ENCODE measurements at places on chromosomes 11 and 22.

DNA sequence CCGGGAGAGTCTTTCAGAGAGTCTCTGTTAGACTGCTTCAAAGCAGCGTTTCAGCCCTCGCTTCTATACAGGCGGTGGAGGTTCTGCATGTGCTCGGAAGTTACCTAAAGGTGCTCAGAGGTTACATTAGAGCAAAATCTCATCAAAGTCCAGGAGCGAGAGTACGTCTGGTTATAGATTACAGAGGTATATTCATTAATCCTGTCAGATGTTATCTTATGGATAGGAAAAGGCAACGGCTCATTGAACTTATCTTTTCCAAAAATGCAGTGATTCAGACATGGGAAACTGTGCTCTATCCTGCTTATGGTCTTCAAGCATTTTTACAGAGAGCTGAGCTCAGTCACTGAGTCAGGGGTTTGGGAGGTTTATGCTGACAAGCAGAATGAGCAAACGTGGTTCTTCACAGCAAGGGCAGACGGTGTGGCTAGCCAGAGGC, 9.1 kb upstream of the ZBED5 start:
- no peak for DNase-seq

- DNase-seq: no peak
These were observed 482.6 kb downstream of the MIAT start for GRCh38 chr22:27139935-27140511.

GRCh38 chr11:65491614-65492386, 7.0 kb upstream of the MALAT1 start:
- no peak for DNase-seq

DNA sequence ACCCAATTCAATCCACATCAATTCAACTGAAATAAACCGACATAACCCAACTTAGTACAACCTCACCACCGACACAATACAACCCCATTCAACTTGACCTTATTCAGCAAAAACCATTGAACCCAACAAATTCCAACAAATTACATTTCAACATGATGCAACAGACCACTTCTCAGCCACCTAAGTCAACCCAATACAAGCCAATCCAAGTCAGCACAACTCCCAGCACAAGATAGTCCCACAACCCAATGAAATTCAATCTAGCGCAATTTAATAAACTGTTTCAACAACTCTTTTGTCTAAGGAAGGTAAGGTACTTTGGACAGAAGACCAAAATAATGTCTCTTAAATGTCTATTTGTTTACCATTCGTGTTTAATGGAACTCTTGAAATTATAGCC, 226.0 kb downstream of the MIAT start:
- no peak for DNase-seq

DNA sequence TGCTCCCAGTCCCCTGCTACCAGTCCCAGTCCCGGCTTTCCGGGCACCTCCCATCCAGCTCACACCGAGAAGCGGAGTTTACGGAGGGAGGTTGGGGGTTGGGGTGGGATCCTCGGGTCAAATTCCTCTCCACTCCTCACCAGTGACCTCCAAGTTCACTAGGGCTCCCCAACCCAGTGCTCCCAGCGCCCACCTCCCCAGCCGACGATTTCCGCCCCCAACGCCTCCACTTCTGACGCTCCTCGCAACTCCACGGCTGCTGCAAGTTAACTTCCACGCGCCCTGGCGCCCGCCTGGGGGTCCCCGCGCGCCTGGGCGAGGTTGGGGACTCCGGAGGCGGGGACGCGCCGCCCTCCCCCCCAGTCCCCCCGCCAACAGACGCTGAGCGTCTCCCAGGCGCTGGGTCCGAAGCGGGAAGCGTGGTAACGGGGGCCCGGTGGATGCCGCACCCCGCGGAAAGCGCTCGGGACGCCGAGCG, 526 bp downstream of the TPST2 start:
- DNase-seq: no peak

DNA sequence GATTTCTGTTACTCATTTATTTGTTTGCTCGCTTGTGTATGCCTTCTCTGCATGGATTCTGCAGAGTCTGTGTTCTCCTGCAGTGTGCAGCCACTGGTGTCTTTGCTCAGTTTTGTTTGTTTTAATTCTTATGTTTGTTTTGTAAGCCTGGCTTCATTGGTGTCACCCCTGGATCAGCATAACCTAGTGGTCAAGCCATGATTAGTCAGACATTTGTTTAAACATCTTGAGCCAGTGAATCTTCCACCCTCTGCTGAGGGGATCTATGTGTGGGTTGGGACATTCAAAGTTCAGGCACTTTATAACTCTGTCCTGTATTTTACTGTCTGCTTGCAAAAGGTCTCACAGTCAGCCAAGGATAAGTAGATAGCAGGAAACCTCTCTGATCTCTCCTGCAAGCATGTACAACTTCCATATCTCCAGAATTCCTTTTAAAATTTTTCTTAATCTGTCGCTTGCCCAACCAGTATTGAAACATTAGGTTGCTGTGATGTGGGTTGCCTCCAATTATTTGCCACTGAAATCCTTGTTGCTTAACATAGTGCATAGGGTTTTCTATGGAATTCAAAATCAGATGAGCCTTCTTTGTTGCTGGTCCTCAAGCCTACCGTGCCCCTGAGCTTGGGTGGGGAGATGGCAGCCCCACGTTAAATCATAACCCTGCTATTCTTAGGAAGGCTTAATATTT, 86.8 kb downstream of the KCNQ1OT1 start:
- DNase-seq: no peak

DNA sequence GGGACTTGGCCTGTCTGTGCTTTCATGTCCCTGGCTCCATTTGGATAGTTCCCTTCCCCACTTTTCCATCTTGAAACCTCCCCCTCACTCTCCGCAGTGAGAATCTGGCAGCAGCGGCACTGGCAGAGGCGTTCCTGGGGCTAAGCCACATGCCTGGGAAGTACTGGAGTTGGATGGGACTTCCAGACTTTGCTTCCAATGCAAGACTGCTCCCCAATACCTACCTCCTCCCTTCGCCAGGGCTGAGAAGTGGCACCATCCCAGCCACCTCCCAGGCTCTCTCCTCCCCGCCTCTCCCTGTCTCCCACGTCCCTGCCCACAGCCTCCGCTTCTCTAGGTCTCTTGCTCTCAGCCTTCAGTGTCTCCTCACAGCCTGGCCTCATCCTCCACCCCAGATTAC, 16.6 kb downstream of the TST start:
- DNase-seq: no peak

- peak; percentile 42 for DNase-seq
These were observed 13.1 kb upstream of the UCP2 start for GRCh38 chr11:73995731-73996130.

GRCh38 chr11:44911029-44911814, 39.5 kb downstream of the TP53I11 start:
- peak; percentile 81 for DNase-seq

DNA sequence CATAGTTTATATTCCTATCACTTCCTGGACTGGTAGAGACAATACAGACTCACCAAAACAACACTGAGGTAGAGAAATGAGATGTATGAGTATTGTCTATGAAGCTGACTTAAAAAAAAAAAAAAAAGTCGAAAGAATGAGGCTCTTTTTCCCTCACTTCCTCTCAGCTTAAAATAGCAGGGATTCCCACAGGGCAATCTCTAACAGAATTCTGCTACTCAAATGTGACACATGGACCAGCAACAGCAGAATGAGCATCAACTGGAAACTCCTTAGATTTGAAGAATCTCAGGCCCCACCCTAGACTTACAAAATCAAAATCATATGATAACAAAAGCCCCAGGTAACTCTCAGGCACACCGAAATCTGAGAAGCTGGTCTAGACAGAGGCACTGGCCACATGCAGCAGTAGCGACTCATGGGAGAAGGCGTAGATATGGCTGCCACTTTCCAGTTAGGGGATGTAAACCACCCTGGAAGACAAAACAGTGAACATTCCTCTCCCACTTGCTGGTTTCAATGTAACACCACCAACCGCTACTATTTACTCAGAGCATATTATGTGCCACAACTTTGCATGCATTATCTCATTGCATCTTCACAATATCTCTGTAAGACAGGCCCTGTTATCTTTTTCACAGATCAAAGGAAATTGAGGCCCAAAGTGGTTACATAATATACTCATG, 128.0 kb downstream of the RBFOX2 start:
- no peak for DNase-seq

DNA sequence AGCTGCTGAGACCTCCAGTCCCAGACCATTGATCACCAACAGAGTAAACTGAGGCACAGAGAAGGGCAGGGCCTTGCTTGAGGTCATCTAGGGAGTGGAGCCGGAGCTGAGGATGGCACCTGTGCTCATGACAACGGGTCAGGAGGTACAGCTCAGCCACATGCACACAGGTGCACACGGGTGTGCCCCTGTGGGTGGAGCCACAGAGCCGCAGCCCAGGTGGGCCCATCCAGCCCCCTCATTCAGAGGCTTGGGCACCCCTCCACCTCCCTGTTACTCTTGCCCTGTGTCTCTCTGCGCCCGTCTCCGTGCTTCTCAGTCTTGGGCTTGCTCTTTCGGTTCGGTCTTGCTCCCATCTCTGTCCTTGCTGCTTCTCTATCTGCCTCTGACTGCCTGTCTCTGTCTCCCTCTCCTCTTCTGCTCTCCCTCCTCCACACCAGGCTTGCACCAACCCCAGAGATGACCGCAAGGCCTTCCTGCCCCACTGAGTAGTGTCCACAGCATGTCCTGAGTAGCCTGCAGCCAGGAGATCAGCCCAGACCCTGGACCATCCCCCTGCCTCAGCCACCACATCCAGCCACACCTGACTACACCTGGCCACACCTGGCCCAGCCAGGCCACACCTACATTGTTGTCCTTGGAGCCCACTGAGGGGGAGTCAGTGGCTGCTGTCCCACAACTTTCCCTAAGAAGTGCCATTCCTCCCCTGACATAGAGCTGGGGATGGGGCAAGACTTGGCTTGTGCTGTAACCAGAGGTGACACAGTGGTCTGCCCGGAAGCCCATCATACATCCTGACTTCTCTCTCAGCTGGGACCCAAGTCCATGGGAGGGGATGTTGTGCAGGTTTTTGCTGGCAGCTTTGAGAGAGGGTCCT, 39.3 kb upstream of the CRYBB3 start:
- DNase-seq: no peak

DNA sequence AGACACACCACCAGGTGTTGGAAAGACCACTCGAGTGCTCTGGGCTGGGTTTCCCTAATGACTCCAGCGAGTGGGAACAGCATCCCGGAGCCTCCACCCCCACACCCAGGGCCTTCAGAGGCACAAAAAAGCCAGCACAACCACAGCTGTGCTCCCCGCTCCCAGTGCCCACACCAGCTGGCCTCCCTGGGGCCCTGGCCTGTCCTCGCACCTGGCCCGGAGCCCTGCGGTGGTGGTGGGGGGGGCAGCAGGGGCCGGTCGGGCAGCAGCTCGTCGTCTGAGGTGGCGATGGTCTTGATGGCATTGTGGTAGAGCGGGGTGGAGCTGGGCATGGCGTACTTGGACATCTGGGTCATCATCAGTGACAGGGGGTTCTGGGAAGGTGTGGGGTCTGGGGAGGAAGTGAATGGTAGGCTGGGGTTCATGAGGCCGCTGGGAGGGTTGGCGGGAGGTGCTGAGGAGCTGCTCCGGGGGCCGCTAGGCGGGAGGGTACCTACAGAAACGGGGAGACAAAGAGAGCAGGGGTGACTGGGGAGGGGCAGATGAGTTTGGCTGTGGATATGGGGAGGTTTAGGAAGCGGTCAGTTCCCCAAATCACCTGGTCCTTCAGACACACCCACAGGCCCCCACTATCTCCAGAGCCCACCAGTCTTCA, 16.1 kb downstream of the CXCR5 start:
- DNase-seq: no peak

DNA sequence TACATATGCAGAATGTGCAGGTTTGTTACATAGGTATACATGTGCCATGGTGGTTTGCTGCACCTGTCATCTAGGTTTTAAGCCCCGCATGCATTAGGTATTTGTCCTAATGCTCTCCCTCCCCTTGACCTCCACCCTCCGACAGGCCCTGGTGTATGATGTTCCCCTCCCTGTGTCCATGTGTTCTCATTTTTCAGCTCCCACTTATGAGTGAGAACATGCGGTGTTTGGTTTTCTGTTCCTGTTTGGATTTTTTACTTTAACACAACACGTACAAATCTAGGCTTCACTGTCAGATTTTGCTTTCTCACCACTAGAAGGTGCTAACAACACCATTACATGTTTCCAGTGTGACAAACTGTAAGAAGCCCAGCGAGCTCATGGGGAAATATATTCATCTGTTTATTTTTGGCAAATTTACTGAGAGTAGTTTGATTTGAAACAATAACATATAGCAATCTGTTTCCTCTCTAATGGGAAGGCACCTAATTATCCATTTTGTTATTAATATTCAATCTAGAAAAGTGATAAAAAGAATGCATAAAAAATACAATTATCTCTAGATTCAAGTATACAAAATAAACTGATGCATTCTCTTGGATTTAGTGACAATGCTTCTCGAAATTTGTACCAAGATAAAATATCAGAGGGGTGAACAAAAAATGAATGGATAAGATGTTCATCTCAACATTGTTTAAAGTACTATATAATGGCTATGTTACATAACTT, 23.2 kb upstream of the BIRC3 start:
- DNase-seq: peak; percentile 84

DNA sequence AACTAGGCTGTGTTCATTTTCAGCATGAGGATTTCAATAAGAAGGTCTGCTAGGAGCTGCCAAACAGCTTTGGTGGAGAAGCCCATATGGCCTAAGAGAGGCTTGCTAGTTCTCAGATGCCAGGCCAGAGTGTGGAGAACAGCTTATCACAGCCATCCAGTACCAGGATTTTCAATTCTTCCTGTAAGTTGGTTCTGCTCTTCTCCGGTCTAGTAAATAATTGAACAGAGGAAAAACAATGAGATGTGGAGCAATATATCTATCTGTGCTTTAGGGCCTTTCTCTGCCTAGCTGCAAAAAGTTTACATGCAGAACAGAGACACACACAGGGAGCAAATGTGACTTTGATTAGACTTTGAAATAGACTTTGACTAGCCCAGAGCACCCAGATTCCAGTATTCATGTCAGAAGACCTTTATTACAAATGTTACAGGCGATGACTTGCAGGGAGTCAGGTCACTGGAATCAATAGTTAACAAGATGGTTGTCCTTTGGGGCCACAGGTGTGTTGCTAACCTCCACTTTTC, 19.8 kb upstream of the PPP2R1B start:
- no peak for DNase-seq

GRCh38 chr22:28855355-28856094, 27.8 kb upstream of the ZNRF3 start:
- DNase-seq: peak; percentile 39

GRCh38 chr11:95166781-95167180, 64.2 kb downstream of the SESN3 start:
- DNase-seq: no peak

- DNase-seq: no peak
These were observed 161.4 kb downstream of the WT1 start for GRCh38 chr11:32273931-32274330.

- DNase-seq: no peak
These were observed 17.1 kb upstream of the OR52M1 start for GRCh38 chr11:4527926-4528325.

GRCh38 chr11:122665861-122666260, 10.3 kb downstream of the UBASH3B start:
- DNase-seq: no peak

Measured in hematopoietic multipotent progenitor cell (in vitro differentiated cells).